Fibroblast of pulmonary artery (primary cell): ENCODE measurements at places on chromosomes 12 and 14.

DNA sequence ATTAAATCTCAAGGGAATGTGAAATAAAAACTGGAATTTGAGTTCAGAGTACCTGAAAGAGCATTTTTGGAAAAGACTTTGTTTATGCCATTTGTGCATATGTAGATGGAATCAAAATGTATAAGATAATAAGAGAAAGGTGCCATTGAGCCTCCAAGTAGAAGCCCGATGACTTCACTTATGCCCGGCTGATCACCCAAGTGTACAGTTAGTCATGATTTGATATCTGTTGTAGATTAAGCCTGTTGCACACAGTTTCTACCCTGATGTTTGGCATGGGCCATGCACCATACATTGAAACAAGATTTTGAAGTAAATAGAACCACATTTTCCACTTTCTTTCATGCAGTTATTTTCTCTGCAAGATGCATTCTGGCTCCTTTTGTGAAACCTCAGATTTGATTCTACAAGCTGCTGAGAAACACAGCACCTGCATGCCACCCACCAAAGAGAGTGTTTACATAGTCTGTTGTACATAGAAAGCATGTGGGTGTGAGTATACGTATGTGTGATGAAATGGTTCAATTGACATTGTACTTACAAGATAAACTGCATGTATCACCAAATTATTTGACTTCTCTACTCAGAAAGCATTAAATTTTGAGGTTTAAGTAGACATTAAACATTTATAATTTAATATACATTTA lies 772.5 kb downstream of the DIO2 start:
- DNase-seq: no peak

DNA sequence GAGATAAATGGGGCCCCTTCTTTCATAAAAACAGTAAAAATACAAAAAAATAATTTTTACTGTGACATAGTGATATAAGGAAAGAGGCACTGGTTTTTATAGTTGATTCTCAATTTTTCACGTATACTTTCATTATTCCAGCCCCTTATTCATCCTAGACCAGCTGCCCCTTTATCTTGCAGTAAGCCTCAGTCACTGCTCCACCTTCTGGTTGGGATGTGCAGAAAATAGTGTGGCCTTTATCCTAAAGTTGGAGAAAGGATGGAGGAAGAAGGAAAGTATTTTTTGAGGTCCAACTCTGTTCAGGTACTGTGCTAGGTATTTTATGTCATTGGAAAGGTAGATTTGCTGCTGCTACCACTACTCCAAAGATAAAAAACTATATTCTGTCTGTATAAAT lies 172.7 kb downstream of the ANO6 start:
- DNase-seq: peak; percentile 75

- no peak for DNase-seq
Measured at GRCh38 chr12:45285717-45286116, 69.8 kb downstream of the ANO6 start.

DNA sequence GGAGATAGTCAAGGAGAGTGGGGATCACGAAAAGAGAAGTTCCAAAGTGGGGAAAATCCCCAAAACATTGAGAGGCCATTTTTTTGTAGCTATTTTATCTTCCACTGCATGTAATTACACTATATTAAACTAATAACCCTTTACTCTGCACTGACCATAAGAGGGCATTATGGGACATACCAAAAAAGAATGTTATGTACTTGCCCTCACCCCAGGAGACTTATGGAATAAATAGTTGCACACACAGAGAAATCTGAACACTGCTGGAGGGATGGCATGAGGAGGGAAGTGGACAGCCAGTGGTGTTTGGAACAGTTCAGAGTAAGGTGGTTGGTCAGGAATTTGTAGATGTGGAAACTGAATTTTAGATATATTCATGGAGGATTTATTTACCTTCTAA lies 422.9 kb downstream of the SNAPC1 start:
- DNase-seq: peak; percentile 37

GRCh38 chr12:57775563-57776246 lies 3.3 kb downstream of the EEF1AKMT3 start:
- no peak for DNase-seq

DNA sequence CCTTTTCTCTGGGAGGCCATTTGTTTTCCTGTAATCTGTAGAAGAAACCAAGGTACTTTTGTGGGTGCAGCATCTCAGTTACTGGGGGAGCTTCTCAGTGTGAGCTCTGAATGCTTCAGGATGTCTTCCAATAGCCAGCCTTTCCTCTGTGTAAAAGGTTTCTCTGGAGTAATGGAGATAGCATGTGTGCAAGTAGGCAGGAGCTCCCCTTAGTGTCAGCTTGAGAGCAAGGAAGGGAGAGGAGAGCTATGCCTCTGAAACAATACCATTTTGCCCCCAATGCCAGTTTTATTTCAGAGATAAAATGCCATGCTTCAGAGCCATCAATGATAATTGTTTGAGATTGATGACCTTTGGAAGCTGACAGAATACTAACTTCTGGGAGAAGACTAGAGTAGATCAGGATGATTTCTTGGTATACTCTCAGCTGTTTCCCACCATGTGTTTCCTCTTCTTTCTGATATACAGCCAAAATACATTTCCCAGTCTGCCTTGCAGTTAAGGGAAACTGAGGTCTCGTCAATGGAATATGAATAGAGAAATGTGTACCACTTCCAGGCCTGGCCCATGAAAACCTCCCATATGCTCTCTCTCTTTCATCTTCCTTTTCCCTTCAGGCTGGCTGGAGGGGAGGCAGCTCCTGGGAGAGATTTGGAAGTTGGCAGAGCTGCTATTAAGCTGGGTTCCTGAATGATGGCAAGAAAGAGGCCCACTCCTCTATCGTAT lies 125.7 kb downstream of the CRADD start:
- peak; percentile 48 for DNase-seq

GRCh38 chr12:6391013-6391412 lies 7.1 kb downstream of the LTBR start:
- no peak for DNase-seq

DNA sequence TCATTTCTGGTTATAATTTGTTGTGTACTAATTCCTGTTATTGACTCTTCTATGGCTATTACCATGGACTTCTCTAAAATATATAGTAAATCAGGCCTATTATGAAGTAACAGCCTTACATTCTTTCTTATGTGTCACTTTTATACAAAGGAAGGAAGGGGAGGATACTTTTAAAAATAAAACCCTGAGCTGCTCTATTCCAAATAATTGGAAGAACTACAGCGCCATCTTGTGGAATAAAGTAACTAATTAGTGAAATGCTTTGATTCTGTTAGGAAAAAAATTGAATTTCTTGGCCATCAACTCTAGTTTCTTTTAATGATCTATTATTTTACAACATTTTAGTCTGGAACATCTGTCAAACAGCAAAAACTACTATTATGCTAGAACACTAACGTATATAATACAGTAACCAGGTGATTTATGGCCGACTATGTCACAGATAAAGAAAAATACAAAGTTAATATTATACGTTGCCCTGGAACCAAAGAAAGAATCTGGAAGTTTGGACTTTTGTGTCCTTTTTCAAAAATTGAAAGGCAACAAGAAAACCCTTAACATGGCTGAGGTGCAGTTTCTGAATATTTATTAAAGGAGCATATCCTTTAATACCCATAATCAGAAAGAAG lies 55.0 kb upstream of the NELL2 start:
- peak; percentile 82 for DNase-seq

DNA sequence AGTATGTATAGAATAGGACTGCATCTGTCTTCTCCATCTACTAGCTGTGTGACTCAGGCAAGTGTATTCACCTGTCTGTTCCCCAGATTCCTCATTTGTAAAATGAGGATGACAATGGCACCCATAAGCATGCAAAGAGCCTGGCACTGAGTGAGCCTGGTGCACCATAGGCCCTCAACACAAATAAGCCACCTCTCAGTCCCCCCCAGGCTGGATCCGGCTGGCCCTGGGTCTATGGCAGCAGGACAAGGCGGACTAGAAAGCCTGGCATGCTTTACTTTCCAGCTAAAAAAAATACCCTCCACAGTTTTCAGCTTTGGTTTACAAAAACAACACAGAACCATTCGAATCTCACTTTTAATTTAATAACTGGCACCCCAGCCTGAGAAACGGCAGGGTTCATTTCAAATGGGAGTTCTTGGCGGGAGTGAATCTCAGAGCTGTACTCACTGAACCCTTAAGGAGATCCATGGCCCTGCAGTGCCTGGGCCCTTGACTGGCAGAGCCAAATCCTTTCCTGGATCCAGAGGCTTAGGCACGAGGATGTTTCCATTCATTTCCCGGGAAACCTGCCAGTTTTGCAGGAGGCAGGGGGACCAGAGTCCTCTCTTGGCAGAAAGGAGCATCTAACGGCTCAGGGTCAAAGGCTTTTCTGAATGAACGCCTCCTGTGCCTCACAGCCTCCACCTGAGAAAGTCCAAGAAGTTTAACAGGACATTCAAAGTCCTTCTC lies 17.7 kb downstream of the SYNE3 start:
- no peak for DNase-seq

DNA sequence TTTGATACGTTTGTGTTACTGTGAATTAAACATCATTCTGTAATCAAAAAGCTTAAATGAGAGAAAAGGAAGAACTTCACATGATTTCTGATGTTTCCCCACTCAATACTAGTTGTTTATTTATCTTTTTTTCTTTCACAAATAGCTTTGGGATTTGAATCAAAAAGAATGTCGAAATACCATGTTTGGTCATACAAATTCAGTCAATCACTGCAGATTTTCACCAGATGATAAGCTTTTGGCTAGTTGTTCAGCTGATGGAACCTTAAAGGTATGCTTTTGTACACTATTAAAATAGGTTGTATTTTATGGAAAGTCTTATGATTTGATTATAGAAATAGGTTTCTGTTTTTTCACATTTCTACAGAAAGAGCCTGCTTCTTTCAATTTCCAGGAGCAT lies 41.5 kb downstream of the APAF1 start:
- no peak for DNase-seq

GRCh38 chr12:113054948-113055486 lies 1.5 kb upstream of the DTX1 start:
- DNase-seq: no peak

DNA sequence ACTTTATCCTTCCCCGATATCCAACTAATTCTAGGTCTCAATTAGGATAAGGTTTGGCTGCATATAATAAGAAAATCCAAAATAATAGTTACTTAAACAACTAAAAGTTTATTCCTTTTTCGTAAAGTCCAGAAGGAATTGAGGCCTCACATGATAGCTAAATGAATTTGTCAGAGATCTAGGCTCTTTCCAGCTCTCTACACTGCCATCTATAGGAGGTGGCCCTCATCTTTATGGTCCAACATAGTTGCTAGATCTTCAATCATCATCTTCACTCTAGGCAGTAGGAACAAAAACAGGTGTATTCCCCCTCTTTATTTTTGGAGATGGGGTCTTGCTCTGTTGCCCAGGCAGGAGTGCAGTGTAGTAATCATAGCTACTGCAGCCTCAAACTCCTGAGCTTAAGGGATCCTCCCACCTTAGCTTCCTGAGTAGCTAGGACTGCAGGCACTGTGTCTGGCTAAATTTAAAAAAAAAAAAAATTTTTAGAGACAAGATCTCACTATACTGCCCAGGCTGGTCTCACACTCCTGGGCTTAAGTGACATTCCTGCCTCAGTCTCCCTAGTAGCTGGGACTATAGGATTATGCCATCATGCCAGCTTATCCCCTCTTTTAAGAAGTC lies 46.5 kb upstream of the SAV1 start:
- peak; percentile 64 for DNase-seq

DNA sequence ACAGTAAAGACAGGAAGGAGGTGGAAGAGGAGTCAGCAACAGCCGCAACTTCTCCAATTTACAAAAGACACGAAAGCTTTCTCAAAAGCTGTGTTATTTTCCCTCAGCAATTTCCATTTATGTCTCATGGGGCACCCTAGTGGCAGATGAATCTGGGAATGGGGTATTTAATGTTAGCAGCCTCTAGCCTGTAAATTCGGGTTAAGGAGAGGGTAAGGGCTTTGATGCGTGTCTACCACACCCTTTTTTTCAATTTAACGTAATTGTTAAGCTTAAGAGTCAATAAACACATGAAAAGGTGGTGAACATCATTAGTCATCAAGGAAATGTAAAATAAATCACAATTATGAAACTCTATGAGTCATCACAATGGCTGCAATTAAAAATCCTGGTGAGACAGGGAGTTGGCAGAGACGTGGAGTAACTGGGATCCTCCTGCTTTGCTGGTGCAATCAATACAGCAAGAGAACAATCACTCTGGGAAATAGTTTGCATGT lies 986.4 kb downstream of the AACS start:
- DNase-seq: peak; percentile 59
